ENCODE measurements at places on chromosomes 12 and 14. TPM values are rescaled to one million over a fixed set of nuclear protein-coding genes. Genes with fewer than 3 reads are reported as not detected.

The PTGER2 gene
- 3.0 TPM for polyA plus RNA-seq

The RNASE4 gene
- 46.3 TPM for polyA plus RNA-seq

The RAPGEF3 gene
- polyA plus RNA-seq: 3.9 TPM

The FGF6 gene
- not detected for polyA plus RNA-seq

The MYH6 gene
- polyA plus RNA-seq: 4.9 TPM

The GYS2 gene
- not detected for polyA plus RNA-seq

The CCT2 gene
- polyA plus RNA-seq: 125 TPM

The NDUFA9 gene
- polyA plus RNA-seq: 69.1 TPM

DNA sequence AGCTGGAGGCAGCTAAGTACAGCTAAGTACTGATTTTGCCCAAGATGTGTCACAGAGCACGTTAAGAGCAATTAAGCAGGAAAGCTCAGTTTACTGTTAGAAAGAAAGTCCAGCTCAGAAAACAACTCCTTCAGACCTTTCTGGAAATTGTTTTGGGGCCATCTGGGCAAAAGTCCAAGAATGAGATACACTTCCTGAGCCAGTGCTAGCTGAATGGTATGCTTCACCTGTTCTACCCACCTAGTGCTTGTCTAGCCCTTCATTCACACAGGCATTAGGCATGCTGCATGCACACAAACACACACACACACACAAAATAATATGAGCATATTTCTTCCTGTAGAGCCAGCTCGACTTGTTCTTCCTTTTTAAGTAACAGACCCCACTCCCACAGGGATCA lies 6.6 kb upstream of the IKZF4 start:
- no peaks in the 10 kb centered on the region for H3K36me3 ChIP-seq
- H3K4me3 ChIP-seq: no peak overlapping the region
- no peak for DNase-seq
- H3K27ac ChIP-seq: no peak overlapping the region
- no peaks in the 10 kb centered on the region for H3K27me3 ChIP-seq
- no peaks in the 10 kb centered on the region for H3K4me1 ChIP-seq

- H3K36me3 ChIP-seq: no peaks in the 10 kb centered on the region
- H3K27me3 ChIP-seq: no peaks in the 10 kb centered on the region
- H3K27ac ChIP-seq: no peak overlapping the region
- H3K4me1 ChIP-seq: peaks cover 5% of the 10 kb centered on the region
- no peak overlapping the region for H3K4me3 ChIP-seq
Observed at GRCh38 chr14:22334275-22334577, 254.8 kb downstream of the DAD1 start.

DNA sequence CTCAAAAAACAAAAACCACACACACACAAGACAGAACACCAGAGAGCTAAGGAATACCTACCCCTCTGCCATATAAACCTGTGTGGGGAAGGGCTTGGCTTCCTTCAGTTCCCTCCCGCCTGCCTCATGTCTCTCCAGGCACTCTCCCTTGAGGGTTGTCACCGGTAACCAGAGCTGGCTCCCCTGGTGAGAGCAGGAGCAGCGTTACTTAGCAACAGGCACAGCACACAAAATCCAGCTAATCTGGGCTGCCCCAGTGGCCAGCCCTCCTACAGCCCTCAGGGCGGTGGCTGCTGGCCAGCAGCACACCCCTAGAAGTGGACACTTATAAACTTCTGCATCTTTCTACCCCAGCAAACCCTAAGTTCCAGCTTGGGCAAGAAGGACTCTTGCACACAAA lies 21.6 kb upstream of the NR4A1 start:
- no peak overlapping the region for H3K4me3 ChIP-seq
- peaks cover 44% of the 10 kb centered on the region for H3K4me1 ChIP-seq
- H3K27me3 ChIP-seq: no peaks in the 10 kb centered on the region
- peak overlapping the region; percentile 62 for H3K27ac ChIP-seq
- H3K36me3 ChIP-seq: no peaks in the 10 kb centered on the region

GRCh38 chr12:100489251-100489820 lies 15.7 kb downstream of the NR1H4 start:
- H3K27me3 ChIP-seq: no peaks in the 10 kb centered on the region
- H3K4me3 ChIP-seq: no peak overlapping the region
- no peaks in the 10 kb centered on the region for H3K36me3 ChIP-seq
- H3K4me1 ChIP-seq: peaks cover 21% of the 10 kb centered on the region
- DNase-seq: no peak

DNA sequence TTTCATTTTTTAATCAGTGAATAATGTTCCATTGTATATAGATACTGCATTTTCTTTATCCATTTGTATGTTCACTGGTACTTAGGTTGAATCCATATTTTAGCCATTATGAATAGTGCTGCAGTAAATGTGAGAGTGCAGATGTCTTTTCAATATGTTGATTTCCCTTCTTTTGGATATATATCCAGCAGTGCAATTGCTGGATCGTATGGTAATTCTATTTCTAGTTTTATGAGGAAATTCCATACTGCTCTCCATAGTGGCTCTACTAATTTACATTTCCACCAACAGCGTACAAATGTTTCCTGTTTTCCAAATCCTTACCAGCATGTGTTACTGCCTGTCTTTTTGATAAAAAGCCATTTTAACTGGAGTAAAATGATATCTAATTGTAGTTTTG lies 288.5 kb upstream of the GARIN2 start:
- H3K4me1 ChIP-seq: no peaks in the 10 kb centered on the region
- H3K4me3 ChIP-seq: no peak overlapping the region
- no peak for DNase-seq
- H3K27me3 ChIP-seq: no peaks in the 10 kb centered on the region
- no peak overlapping the region for H3K27ac ChIP-seq

DNA sequence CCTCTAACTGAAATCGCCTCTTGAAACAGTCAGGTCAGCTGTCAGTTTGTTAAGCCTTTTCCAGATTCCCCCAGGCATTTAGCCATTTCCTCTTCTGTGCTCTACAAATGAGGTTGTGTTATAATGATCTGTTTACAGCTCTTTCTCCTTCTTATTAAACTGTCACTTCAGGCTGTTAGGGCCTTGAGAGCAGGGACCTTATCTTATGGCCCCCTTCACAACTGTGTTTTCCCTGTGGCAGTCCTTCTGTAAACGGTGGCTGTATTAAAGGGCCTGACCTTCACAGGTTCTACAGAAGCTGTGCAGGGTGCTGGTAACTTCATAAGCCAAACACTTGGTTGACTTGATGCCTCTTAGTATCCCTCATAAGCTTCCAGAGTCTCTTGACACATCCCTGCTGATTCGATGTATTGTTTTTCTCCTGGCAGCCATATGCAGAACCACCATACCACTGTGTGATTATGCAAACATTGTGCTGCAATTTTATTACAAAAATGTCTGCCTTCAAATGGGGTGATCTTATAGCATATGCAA lies 104.7 kb downstream of the PLEKHA5 start:
- H3K36me3 ChIP-seq: no peaks in the 10 kb centered on the region
- no peak overlapping the region for H3K4me3 ChIP-seq
- H3K27ac ChIP-seq: peak overlapping the region; percentile 57
- peaks cover 19% of the 10 kb centered on the region for H3K4me1 ChIP-seq
- no peaks in the 10 kb centered on the region for H3K27me3 ChIP-seq

DNA sequence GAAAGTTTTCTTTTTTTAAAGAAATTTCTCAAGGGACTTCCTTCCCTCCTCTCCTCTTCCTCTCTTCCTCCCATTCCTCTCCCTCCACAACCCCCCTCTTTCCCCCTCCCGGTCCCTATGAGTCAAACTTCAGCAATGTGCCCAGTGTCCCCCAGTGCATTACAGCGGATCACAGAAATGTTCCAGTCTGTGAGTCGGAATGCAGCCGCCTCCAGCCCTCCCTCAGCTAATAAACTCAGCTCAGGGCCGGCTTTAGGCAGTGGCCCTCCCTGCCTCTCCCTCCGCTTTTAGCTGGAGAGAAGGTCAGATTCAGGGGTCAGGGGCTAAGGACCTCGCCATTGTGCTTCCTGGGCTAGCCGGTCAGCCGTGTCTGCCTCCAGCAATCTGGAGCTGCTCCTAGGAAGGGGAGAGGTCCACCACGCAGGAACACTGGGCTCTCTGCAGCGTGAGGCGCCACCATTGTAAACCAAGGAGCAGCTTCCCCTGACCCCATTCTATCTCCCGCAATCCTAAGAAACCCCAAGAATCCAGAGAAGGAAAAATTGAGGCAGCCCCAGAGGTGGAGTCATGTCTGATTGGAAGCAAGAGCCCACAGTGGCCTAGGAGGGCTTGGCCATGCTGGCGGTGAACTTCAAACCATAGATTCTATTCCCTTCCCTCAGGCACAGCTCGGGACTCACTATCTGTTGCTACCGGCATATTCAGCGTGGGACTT lies 1.1 kb upstream of the HDAC7 start:
- peaks cover 84% of the 10 kb centered on the region for H3K4me1 ChIP-seq
- no peaks in the 10 kb centered on the region for H3K27me3 ChIP-seq
- DNase-seq: peak; percentile 97
- peak overlapping the region; percentile 64 for H3K4me3 ChIP-seq
- H3K27ac ChIP-seq: peak overlapping the region; percentile 99
- H3K36me3 ChIP-seq: no peaks in the 10 kb centered on the region

GRCh38 chr14:74962493-74962892 lies 7.1 kb upstream of the PGF start:
- no peak overlapping the region for H3K4me3 ChIP-seq
- H3K27ac ChIP-seq: no peak overlapping the region
- DNase-seq: no peak
- no peaks in the 10 kb centered on the region for H3K36me3 ChIP-seq
- H3K4me1 ChIP-seq: no peaks in the 10 kb centered on the region

DNA sequence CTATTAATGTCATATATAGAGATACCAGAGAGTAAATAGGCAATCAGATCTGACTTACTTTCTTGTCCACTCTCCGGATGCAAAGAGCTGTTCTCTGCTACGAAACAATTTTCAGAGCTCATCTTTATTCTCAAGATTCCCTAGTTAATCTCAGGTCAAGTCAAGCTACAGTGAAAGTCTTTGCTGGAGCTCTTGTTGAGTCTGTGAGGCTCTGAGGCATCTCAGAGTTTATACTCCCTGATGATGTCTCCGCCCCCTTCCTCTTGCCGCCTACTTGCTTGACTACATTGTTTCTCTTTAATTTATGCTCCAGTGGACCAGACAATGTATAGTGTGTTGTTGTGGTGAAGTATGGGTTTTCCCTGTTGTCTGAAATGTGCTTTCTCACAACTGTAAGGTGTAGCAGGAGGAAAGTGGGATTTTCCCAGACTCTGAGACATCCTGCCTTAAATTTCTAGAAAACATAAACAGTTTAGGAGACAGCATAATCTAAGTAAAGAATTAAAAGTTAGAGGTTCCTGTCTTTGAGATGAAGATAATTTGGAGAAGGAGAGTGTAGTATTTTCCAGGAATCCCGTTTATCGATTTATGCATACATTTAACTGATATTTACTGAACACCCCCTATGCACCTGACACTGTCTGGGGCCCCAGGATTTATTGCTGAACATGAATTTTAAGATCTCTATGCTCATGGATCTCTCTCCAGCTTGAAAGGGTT lies at the start of gene CD69:
Gene CD69, minus strand, starts transcription at position 203 of the 720 bp plus-strand sequence. Its CDS starts 81 bp downstream, at position 122.
- no peaks in the 10 kb centered on the region for H3K36me3 ChIP-seq
- no peaks in the 10 kb centered on the region for H3K4me1 ChIP-seq
- H3K27ac ChIP-seq: no peak within 1 kb of the TSS
- no peak within 1 kb of the TSS for H3K4me3 ChIP-seq
- no peaks in the 10 kb centered on the region for H3K27me3 ChIP-seq

- DNase-seq: no peak
- H3K4me1 ChIP-seq: no peaks in the 10 kb centered on the region
- no peak overlapping the region for H3K4me3 ChIP-seq
- H3K36me3 ChIP-seq: no peaks in the 10 kb centered on the region
Observed at GRCh38 chr12:99768758-99769157, 121.2 kb downstream of the GARIN6 start.

- peak overlapping the region; percentile 90 for H3K27ac ChIP-seq
- H3K4me1 ChIP-seq: no peaks in the 10 kb centered on the region
- no peaks in the 10 kb centered on the region for H3K27me3 ChIP-seq
Observed at GRCh38 chr14:20455355-20456300, 602 bp downstream of the APEX1 start.

- no peaks in the 10 kb centered on the region for H3K27me3 ChIP-seq
- H3K36me3 ChIP-seq: no peaks in the 10 kb centered on the region
- no peak for DNase-seq
- H3K4me3 ChIP-seq: no peak overlapping the region
Observed at GRCh38 chr12:63064080-63064479, 86.9 kb downstream of the AVPR1A start.

- H3K27ac ChIP-seq: no peak overlapping the region
- peaks cover 8% of the 10 kb centered on the region for H3K4me1 ChIP-seq
- no peak for DNase-seq
- H3K36me3 ChIP-seq: no peaks in the 10 kb centered on the region
- no peak overlapping the region for H3K4me3 ChIP-seq
- H3K27me3 ChIP-seq: no peaks in the 10 kb centered on the region
Observed at GRCh38 chr12:12403264-12404248, 46.7 kb downstream of the BORCS5 start.

GRCh38 chr14:102928412-102929240 lies 6.2 kb downstream of the AMN start:
- H3K4me1 ChIP-seq: peaks cover 30% of the 10 kb centered on the region
- H3K4me3 ChIP-seq: peak overlapping the region; percentile 45
- no peaks in the 10 kb centered on the region for H3K36me3 ChIP-seq
- H3K27ac ChIP-seq: no peak overlapping the region
- DNase-seq: no peak

DNA sequence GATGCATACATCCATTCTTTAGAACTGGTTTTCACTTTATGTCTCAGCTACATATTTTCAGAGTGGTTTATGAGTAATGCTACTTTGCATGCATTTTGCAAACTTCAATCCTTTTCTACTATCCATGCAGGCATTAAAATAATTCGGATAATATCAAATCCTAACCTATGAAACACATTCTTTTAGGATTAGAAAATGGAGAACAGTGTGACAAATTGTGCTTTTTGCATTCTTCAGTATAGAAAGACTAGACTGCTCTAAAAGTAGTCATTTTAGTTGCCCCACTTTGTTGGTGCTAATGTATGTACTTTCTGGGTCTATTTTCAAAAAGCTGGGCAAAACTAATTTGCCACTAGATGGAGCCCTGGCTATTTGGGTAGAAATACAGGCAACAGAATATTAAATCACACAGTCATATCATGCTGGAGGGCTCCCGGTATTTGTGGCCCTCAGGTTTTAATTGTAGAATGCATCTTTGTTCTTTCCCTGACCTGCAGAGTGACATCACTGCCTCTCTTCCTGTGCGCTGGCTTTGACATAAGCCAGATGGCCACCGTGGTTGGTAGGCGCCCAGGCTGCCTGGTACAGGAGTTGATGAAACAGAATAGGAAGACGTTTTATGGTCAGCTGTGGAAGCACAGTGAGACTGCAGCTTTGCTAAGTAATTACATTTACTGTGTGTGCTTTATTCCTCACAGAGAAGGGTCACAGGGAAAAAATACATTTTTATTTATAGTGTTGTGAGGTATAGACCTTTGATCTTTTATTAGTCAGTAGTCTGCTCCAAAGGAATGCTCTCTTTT lies 28.1 kb downstream of the MSRB3 start:
- H3K4me1 ChIP-seq: peaks cover 73% of the 10 kb centered on the region
- DNase-seq: peak; percentile 93
- H3K36me3 ChIP-seq: no peaks in the 10 kb centered on the region
- no peak overlapping the region for H3K4me3 ChIP-seq
- peak overlapping the region; percentile 70 for H3K27ac ChIP-seq
